ENCODE measurements at places on chromosomes 5 and 9.

DNA sequence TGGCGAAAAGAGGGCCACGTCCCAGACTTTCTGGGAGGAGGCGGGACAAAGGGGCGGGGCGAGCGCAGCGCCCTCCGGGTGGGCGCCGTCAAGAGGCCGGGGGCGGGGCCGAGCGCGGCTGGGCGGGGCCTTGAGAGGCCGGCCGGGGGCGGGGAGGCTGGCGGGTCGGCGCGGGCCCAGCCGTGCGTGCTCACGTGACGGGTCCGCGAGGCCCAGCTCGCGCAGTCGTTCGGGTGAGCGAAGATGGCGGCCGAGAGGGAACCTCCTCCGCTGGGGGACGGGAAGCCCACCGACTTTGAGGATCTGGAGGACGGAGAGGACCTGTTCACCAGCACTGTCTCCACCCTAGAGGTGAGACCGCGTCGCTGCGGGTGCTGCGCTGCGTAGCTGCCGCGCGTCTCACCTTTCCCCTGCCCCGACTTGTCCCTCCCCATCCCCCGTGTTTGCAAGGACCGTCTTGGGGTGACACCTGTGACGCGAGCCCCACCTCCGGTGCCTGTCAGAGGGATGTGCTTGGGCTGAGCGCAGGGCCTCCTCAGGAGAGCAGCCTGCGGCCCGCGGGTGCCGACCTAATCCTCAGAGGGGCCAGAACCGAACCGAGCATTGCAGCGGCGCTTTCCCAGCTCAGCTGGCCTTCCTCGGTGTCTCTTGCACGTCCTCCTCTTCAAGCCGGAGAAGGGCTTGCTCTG lies at the start of gene SNX2:
SNX2 (plus strand) TSS at position 220 of the 689 bp plus-strand sequence; CDS start at position 244, 24 bp downstream.
- DNase-seq = peak; percentile 87

GRCh38 chr5:76007904-76008303 lies 75.3 kb upstream of the SV2C start:
- DNase-seq = no peak

- DNase-seq = no peak
These were observed 151.0 kb downstream of the C5orf15 start for GRCh38 chr5:133817456-133817855.

DNA sequence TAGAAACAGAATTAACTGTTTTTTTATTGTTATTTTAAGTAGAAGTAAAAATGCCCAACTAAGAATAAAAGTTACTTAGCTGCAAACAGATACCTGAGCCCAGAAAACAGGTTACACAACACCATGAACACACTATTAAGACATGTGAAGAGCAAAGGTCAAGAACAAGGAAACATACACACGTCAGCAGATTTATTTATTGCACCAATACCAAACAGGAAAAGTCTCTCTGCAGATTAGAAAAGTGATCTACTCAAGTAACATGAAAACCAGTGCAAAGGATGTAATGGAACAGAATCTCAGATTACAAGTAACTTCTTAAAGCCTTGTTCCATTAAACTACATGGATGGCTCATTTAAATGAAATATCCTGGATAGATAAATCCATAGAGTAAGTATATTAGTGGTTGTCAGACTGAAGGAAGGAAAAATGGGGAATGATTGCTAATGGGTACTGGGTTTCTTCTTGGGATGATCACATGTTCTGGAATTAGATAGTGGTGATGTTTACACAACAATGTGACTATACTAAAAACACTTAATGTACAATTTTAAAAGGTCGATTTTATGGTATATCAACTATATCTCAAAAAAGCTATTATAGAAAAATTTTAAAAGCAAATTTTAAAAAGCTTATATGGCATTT lies 6.1 kb downstream of the SAR1B start:
- no peak for DNase-seq

- no peak for DNase-seq
These were observed 661.6 kb upstream of the C9orf72 start for GRCh38 chr9:28234894-28235277.

DNA sequence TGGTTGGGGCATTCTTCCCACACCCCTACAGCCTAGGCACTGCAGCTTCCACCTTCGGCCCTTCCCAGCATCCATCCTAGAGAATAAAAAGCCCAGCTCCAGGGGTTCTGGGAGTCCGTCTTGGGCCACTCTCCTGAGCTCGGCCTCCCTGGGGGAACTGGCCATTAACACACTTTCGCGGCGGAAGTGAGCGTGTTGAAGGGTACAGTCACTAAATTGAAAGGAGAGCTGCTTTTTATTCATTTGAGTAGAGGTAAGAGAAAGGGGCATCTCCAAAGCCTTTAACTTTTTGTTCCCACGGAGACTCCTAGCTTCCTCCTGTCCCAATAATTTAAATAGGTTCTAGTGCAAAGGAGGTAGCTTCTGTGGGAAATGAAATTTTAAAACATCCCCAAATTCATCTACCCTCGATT lies 31.0 kb upstream of the NFIB start:
- no peak for DNase-seq

DNA sequence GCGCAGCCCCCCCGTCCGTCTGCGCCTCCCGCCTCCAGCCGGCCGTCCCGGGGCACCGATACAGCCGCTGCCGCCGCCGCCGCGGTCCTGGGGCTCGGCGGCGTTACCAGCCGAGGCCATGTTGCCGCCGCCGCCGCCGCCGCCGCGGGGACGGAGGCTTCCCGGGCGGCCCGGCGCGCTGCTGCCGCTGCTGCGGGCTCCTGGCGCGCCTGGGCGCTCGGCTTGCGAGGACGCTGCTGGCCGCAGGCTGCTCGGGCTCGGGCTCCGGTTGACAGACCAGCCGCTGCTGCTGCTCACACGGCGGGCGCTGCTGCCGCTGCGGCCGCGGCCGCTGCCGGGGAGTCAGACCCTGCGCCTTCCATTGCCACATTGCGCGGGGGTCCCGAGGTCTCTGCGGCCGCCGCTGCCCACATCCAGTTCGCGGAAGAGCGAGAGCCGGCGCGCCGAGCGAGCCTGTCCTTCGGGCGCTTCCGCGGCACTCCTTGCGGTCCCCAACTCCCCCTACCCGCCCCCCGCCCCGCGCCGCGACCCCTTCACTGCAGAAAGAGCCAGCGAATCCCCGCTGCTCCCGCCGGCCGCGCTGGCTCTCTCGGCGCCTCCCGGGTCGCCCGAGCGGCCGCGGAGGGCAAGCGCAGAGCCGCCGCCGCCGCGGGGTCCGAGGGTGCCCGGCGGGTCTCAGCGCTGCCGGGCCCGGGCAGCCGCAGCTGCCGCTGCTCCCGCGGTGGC lies 8.4 kb downstream of the PTCH1 start:
- no peak for DNase-seq

DNA sequence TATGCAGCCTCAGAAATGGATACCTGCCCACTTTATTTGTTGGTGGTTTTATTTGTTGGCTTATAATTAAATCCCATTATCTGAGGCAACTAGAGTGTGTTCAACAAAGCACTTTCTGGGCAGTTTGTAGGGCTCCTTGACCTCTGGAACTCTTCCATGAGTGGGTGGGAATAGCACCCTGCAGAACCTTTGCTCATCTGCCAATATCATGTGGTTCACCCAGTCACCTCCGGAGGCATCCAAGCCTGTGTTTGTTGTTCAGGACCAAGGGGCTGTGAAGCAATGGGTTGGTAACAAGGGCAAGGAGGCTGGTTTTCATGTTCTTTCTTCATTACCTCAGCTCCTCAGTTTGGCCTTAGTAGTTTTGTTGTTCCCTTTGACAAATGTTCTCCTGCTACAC lies 314.0 kb downstream of the NDUFS4 start:
- DNase-seq = no peak

GRCh38 chr5:58018016-58018415 lies 441.9 kb downstream of the PLK2 start:
- no peak for DNase-seq

DNA sequence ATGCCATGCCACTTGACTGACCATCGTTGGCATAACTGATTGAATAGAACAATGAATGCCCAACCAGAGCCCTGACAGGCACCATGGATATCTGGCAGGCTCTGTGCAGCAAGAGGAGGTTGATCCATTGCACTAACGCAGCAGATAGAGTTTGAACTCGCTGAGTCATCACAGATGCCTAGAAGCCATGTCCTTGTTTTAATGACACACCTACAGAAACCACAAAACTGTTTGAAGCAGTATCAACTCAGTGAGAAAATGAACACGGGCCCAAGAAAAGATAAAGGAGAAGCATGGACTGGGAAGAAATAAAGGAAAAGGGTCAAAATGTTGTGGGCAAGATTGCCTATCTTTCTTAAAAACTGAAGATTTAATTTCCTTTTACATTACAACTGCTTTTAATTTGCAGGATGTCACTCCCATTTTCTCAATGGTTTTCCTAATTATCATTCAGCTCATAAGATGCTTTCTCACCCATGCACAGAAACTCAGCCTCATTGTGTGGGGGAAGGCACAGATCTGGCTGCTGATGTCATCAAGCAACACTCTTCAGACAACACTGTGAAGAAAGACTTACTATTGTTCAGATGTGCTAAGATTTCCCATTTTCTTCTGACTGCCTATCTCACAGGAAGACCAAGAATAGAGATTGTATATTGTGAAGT lies 129.0 kb downstream of the PIK3R1 start:
- DNase-seq = peak; percentile 53

Measured in immature natural killer cell (primary cell).